ENCODE measurements at places on chromosomes 6 and 20. TPM values are rescaled to one million over a fixed set of nuclear protein-coding genes. Genes with fewer than 3 reads are reported as not detected.

DNA sequence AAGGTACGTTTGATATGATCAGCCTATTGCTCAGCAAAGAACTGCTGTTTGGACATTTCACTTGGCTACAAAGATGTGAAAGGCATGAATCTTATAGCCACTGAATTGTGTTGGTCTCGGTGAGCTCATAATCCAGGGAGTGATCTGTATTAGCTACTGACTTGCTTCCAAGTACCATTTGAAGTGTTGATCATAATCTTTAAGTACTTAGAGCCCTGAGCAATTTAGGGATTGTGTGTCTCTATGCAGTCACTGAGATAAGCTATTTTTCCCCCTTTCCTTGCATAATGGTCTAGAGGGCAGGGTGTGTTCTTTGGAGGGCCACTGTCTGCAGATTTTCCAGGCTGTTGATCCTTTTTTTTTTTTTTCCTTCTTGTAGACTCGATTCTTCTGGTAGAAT is 393.6 kb downstream of the ESR1 start:
- no peak overlapping the region for H3K4me3 ChIP-seq
- H3K27ac ChIP-seq, result no peak overlapping the region
- H3K36me3 ChIP-seq, result peaks cover 15% of the 10 kb centered on the region
- no peaks in the 10 kb centered on the region for H3K27me3 ChIP-seq
- H3K4me1 ChIP-seq, result no peaks in the 10 kb centered on the region
- DNase-seq, result no peak

DNA sequence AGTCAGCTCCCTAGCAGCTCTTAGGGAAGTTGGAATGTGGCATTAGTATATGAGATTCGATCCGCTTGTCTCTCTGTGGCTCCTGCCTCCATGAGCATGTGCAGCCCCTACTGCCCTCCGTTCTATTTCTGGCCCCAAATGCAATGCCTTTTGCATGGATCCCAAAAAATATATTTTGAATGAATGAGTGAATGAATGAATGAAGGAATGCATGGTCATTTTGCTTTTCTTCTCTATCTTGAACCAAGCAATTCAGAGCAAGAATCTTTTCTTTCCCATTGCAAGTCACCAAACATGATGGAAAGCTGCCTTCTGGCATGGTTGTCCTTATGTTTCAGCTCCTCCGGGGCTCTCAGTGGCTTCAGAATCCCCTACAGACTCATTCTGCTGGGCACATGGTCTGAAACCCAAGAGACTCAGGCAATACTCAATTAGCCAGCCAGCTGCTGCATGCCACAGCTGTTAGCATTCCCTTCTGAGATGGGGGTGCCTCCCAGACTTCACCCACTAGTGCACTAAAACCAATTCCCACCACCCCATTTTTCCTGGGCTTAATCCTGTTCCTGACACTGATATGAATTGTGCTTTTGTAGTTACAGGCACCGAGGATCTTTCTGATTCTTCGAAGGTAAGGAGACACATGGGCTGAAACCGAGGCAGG is 2.6 kb upstream of the IYD start:
- DNase-seq, result no peak
- H3K36me3 ChIP-seq, result no peaks in the 10 kb centered on the region
- peaks cover 10% of the 10 kb centered on the region for H3K4me1 ChIP-seq
- H3K4me3 ChIP-seq, result no peak overlapping the region
- no peak overlapping the region for H3K27ac ChIP-seq

- peaks cover 30% of the 10 kb centered on the region for H3K4me1 ChIP-seq
- peak; percentile 100 for DNase-seq
- peaks cover 10% of the 10 kb centered on the region for H3K36me3 ChIP-seq
- peak within 1 kb of the TSS; percentile 98 for H3K27ac ChIP-seq
- H3K27me3 ChIP-seq, result no peaks in the 10 kb centered on the region
Observed at GRCh38 chr20:41028359-41029149, at the start of gene TOP1. Gene TOP1 (plus strand): TSS chr20:41028822. CDS start chr20:41029068, 246 bp downstream.

The TAGAP gene
- total RNA-seq, result 0.43 TPM

The RIPOR2 gene
- 2.1 TPM for total RNA-seq
